ENCODE measurements at places on chromosomes 13 and 19.
A peak's percentile ranks its signal among the peaks of the same experiment; 100 is the strongest.

GRCh38 chr19:34661357-34661756 lies 15.6 kb downstream of the SCGB2B2 start:
- DNase-seq, result no peak

- no peak for DNase-seq
Measured at GRCh38 chr13:39870197-39870747, 214.8 kb downstream of the COG6 start.

- no peak for DNase-seq
Measured at GRCh38 chr13:40024204-40024966, 368.9 kb downstream of the COG6 start.

DNA sequence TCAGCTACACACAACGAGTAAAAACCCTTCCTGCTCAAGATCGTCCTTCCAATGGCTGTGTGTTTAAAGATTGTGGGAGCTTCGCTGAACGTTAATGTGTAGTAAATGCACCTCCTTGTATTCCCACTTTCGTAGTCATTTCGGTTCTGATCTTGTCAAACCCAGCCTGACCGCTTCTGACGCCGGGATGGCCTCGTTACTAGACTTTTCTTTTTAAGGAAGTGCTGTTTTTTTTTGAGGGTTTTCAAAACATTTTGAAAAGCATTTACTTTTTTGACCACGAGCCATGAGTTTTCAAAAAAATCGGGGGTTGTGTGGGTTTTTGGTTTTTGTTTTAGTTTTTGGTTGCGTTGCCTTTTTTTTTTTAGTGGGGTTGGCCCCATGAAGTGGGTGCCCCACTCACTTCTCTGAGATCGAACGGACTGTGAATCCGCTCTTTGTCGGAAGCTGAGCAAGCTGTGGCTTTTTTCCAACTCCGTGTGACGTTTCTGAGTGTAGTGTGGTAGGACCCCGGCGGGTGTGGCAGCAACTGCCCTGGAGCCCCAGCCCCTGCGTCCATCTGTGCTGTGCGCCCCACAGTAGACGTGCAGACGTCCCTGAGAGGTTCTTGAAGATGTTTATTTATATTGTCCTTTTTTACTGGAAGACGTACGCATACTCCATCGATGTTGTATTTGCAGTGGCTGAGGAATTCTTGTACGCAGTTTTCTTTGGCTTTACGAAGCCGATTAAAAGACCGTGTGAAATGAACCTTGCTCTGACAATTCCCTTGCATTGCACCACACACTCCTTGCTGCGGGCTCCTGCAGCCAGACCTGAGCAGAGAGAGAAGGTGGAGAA lies 2.7 kb upstream of the FAM174C start:
- no peak for DNase-seq

- DNase-seq, result no peak
Measured at GRCh38 chr13:24386816-24387708, 77.7 kb downstream of the C1QTNF9 start.

DNA sequence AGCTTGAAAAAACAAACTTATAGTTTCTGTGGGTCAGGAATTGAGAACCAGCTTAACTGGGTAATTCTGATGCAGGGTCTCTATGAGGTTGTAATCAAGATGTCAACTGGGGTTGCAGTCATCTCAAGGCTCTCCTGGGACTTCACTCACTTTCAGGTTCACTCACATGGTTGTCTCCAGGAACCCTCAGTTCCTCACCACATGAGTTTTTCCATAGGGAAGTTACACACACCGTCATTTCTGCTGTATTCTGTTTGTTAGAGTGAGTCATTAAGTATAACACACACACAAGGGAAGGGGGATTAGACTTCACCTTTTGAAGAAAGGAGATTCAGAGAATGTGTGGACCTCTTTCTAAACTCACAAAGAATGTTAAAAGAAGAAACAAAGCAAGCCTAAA lies 34.9 kb upstream of the MLNR start:
- no peak for DNase-seq

DNA sequence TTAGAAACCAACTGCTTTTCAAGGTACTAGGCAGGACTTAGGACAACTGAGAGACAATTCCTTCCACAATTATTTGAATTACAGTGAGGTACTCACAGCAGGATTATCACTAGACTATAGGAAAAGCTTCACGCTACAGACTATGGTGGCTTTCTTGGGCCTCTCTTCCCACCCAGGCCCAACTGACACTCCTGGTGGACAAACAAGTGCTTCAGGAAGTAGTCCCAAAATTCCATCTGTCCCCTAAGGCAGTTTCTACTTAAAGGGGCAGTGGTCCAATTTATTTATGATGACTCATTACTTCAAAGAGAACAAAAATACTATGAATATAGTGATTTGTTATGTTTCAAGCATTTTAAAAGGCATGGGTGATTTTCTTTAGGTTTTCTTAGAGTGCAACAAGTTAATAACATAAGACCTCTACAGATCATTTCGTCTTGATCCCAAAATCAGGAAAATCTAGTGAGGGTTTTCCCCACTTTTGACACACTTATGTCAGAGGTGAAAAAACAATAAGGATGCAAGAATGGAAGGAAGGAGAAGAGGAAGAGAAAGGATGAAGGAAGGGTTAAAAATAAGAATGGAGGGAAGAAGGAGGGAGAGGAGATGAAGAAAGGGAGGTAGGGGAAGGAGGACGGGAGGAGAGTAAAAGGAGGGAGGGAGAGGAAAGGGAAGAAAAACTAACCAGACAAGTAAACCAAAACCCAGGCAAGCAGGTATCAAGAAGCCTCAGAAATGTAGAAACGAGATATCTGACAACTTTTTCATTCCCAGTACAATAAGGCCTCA lies 100.7 kb downstream of the SERP2 start:
- DNase-seq, result no peak

DNA sequence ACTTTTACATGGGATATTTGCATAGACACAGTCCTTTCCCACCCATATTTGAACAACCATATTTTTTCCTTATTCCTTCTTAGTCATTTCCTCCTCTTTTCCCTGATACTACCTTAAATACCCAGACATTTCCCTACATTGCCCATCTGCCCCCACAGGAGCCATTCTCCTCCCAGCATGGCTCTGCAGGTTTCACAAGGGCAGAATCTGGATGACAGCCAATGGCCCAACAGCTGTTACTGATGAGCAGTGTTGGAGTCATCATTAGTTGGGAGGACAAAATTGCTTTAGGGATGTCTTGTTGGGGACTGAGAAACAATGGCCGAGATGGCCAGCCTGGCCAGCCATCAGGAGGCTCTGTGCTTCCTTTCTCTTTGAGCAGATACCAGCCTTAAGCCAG lies 209.5 kb downstream of the KLF5 start:
- DNase-seq, result peak; percentile 59

DNA sequence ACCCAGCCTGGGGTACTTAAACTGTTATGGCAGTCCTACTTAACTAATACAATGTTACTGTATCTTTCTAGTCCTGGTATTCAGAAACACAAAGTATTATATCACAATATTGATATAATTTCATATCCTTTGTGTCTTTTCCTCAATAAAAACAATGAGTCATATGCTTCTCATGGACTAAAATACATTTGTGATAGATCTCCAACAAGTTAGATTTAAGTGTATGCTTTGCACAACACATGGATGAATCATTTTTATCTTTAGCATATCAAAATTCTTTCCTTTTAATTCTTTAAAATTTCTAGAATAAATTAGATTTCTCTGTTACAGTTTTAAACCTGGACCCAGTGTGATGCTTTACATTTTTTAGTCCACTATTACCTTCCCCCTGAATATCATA lies 1357.8 kb upstream of the ATXN8OS start:
- no peak for DNase-seq

DNA sequence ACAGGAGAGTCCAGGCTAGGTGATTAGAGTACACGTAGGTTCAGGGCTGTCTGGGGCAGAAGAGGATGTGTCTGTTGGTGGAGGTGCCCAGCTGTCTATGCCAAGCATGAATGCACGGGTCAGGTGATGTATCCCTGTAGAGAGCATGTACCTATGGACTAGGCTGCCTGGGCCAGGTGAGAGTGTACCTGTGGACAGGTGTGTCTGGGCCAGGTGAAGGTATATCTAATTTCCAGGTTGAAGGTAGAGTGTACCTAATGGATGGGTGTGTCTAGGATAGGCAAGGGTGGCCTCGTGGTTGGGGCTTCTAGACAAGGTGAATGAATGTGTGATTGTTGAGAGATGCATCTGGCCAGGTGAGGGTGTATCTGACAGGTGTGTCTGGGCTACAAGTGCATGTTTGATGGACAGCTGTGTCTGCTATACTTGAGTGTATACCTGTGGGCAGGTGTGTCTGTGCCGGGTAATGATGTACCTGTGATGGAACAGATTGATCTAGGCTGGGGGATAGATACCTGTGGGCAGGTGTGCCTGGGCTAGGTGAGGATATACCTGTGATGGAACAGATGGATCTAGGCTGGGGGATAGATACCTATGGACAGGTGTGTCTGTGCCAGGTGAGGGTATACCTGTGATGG lies 15.5 kb upstream of the ZNF414 start:
- DNase-seq, result no peak

GRCh38 chr13:39916330-39916729 lies 260.9 kb downstream of the COG6 start:
- no peak for DNase-seq

GRCh38 chr13:29255567-29255966 lies 339.9 kb downstream of the SLC7A1 start:
- no peak for DNase-seq

DNA sequence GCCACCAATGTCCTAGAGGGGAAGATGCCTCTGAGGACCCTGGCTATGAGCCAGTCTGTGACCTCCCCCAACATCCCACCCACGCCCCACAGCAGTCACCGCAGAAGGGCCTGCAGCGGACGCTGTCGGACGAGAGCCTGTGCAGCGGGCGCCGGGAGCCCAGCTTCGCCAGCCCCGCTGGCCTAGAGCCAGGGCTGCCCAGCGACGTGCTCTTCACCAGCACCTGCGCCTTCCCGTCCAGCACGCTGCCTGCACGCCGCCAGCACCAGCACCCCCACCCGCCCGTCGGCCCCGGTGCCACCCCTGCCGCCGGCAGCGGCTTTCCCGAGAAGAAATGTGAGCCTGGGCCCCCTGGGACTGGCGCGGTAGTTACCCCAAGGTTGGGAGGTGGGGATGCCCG lies 30.6 kb downstream of the DPF1 start:
- DNase-seq, result no peak

DNA sequence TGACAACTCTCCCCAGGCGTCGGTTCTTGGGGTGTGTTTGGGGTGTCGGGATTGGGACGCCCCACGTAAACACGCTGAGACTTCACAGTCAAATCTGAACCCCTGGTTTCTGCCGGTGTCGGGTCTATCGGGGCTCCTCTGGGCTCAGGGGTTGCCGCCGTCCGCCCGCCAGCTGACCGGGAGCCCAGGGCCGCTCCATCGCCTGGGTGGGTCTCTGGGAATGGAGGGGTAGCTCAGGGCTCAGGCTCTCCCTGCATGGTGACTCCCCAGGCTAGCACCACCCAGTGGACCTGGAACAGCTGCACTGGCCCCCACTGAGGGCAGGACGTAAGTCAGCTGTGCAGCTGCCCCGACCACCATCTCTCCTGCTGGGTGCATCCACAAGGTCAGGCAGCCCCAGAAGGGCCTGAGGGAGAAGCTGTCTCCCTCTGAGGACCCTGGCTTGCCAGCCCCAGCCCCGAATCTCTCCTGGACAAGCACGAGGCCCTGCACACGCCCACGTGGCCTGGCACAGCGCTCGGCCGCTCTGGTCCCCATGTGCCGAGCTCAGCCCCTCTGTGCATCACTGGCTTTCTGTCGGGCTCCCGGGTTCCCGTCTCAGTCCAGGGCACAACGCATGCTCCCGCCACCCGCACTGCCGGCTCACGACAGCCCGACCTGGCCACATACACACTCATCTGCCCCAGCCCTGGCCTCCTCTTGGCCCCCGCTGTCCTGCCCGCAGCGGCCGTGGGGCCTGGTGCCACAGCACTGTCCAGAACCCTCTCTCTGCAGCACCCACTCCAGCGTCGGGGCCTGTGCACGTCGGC lies 6.1 kb downstream of the RNF126 start:
- no peak for DNase-seq

DNA sequence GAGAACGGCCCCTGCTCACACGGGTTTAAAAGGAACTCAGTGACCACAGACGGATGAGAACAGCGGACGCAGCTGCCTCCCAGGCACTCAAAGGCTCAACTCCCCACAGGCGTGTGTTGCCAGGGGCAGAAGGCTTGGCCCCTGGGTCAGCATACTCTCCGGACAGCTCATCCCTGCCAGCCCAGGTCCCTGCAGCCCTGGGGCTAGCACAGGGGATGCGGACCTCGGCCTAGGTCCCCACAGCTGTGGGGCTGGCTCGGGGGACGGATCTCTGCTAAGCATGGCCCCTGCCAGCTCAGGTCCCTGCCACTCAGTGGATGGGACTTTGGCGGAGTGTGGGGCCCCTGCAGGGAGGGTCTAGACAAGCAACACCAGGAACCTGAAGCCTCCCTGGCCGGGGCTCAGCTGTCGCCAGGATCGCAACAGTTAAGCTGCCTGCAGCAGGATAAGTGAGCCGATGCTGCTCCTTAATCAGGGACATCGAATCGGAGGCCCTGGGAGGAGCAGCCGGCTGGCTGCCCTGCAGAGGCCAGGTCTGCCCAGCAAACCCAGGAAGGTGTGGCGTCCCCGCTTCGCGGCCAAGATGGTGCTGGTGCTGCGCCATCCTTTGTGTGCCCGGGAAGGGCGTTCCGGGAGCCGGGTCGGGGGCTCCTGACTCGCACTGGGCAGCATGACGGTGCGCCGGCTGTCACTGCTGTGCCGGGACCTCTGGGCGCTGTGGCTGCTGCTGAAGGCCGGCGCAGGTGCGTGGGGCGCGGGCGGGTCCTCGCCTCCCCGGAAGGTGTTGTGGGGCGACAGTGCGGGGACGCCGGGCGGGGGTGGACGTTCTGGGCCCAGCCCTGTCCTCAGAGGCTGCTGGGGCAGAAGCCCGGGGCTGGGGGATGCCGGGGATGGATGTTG lies 32.5 kb downstream of the MCF2L start:
- DNase-seq, result no peak

DNA sequence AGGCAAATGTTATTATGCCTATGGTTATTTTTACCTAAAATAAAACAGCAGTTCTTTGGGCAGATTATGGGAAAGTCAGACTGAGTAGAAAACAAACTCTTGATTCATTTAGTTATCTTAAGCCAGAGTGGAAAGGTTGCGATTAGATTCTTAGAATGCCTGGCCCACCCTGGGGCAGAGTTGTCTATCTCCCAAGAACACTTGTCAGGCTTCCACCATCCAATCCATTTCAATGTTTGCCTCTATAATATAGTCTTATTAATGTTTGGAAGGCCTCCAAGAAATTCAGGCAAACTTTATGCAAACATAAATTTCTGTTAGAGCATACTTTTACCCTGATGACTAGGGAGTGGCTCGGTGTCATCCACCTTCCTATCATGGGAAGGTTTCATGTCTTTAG lies 207.0 kb downstream of the SLITRK6 start:
- no peak for DNase-seq

- DNase-seq, result no peak
Measured at GRCh38 chr13:71021825-71022422, 845.1 kb downstream of the DACH1 start.

DNA sequence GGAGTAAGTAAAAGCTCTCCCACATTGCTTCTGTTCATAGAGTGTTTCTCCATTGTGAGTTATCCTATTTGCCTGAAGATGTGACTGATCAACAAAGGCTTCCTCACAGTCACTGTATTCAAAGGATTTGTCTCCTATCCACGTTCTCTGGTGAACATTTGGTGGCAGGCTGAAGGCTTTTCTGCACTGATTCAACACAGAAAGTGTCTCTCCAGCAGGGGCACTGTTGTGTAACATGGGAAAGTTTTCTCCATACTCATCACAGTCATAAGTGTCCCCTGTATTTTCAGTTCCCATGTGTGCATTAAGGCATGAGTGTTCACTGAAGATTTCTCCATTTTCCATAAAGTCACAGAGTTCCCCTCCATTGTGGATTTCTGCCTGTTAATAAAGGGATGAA lies 17.6 kb downstream of the ZNF121 start:
- DNase-seq, result no peak

- DNase-seq, result no peak
Measured at GRCh38 chr19:48656840-48657474, 11.0 kb upstream of the CA11 start.

- DNase-seq, result no peak
Measured at GRCh38 chr19:16371540-16371986, 46.9 kb downstream of the KLF2 start.

Data from keratinocyte (primary cell).